Neural crest cell (in vitro differentiated cells): ENCODE measurements at places on chromosomes 2 and 18. TPM values are rescaled to one million over a fixed set of nuclear protein-coding genes. Genes with fewer than 3 reads are reported as not detected.

Gene NEU2
- total RNA-seq: not detected in 2 replicates

Gene SF3B1
- 323 and 326 TPM in 2 replicates for total RNA-seq

DNA sequence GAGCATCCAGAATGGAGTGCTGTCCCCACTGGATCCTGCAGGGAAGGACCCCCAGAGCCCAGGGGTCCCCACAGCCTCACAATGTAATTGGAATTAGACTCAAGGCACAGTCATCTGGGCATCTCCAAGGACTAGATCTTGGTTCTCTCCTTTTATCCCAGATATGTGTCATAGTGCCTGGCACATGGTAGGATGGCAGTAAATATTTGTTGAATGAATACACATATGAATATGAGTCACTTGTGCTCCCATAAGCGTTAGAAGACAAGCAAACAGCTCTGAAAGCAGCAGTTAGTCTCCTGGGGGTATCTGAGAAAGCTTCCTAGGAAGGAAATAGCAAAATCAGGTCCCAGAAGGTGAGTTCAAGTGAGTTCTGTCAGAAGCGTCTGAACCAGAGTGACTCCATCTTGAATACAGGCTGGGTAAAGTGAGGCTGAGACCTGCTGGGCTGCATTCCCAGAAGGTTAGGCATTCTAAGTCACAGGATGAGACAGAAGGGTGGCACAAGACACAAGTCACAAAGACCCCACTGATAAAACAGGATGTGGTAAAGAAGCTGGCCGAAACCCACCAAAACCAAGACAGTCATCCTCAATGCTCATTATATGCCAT, 234.1 kb upstream of the ID2 start:
- no peak for DNase-seq

Gene HRH4
- 0.07 TPM in 1 of 2 replicates, not detected in the other for total RNA-seq

- DNase-seq: no peak
Measured at GRCh38 chr2:171185165-171185818, 24.6 kb upstream of the TLK1 start.

DNA sequence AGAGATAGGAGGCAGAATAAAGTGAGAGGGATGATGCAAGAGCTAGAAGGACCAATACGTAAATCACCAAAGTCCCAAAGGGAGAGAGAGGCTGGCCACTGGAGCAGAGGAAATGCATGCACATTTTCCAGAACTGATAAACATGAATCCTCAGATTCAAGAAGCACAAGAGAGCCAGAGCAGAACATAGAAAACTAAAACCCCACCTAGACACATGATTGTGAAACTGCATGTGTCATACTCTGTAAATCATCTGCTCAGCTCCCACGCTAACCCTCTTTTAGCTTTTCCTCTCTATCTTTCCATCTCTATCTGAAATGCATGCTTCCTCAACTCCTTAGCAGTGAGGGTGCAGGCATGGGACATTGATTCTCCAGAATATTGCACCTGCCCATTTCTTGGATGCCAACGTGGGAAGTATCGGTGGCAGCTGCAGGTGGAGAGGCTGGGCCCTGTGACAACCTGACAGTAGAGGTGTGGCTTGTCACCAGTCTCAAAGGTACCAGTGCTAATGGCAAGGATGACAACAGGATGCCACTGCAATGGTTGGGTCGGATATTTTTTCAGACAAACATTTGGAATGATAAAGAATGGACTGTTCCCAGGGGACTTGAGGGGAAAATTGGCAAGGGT, 89.3 kb upstream of the OTOS start:
- no peak for DNase-seq

- DNase-seq: no peak
Measured at GRCh38 chr2:86044045-86044444, 61.6 kb downstream of the POLR1A start.

Gene SRSF7
- total RNA-seq: 347 and 356 TPM in 2 replicates

Gene ALPP
- not detected in 2 replicates for total RNA-seq

- DNase-seq: no peak
Measured at GRCh38 chr18:31880186-31880898, 62.6 kb downstream of the TRAPPC8 start.

- DNase-seq: no peak
Measured at GRCh38 chr18:48351216-48352050, 57.8 kb downstream of the ZBTB7C start.

DNA sequence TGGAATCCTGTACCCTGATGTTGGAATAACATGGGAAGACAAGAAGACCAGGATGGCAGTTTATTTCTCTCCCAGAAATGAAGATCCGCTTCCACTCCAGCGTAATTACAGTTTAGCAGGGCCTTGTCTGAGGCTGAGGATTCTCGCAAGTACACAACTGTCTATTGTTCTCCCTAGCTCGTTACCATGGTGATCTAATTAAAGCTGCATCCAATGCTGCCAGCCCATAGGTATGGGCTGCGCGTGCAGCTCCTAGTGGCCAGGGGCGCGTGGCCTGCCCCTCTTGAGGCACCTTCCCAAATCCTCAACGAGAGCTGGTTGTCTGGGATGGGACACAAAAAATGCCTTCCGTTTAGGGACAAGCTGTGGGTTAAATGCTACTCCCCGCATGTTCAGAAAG, 344.9 kb downstream of the CYRIA start:
- no peak for DNase-seq

Gene GREB1L
- 74.8 and 80.5 TPM in 2 replicates for total RNA-seq
